ENCODE measurements at places on chromosomes 3 and 15.

DNA sequence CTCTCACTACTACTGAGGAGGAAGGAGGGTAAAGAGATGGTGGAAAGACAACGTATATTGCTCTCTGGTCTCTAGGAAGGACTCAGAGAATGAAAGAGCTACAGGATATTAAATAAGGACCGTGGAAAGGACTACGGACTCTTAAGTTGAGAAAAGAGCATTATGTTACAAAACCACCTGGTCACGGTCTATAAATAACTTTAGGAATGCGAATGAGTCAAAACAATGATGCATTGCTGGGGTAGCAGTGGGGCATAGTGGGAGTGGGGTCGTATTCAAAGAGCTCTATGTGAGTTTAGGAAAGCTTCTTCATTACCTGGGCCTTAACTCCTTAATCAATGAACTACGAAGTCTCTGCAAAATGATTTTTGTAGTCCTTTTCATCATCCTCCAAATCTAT is 295.7 kb upstream of the SOX14 start:
- no peak for DNase-seq

DNA sequence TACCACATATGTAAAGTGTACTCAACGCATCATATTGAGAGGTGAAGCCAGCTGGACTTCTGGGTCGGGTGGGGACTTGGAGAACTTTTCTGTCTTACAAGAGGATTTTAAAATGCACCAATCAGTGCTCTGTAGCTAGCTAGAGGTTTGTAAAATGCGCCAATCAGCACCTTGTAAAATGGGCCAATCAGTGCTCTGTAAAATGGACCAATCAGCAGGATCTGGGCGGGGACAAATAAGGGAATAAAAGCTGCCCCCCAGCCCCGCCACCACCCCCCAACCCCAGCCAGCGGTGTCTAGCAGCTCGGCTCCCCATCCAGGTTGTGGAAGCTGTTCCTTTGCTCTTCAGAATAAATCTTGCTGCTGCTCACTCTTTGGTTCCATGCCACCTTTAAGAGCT is 6.2 kb upstream of the IVD start:
- DNase-seq: no peak

GRCh38 chr15:57138349-57138788 is 219.9 kb downstream of the TCF12 start:
- peak; percentile 90 for DNase-seq

DNA sequence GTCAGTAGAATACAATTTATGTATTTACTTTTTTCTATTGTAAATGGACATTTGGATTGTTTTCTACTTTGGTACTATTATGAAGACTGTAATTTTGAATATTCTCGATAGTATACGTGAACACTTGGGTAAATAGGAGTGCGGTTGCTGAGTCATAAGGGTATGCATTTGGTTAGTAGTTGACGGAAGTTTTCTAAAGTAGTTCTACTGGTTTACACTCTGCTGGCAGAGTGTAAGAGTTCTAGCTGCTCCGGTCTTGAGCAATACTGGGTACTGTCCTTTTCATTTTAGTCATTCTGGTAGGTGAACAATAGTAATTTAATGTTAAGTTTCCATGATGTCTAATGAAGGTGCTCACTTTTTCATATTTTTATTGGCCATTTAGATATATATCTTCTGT is 70.0 kb downstream of the MEF2A start:
- no peak for DNase-seq

DNA sequence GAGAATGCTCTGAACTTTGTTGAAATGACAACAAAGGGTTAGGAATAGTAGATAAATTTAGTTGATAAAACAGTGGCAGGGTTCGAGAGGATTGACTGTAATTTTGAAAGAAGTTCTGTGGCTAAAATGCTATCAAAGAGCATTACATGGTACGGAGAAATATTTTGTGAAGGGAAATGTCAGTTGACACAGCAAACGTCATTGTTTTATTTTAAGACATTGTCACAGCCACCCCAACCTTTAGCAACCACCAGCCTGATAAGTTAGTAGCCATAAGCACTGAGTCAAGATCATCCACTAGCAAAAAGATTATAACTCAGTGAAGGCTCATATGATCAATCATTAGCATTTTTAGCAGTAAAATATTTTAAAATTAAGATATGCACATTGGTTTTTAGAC is 8.7 kb upstream of the ST3GAL6 start:
- no peak for DNase-seq

- DNase-seq: peak; percentile 82
These were observed 61.1 kb downstream of the AMOTL2 start for GRCh38 chr3:134312873-134313846.

- DNase-seq: no peak
These were observed 36.3 kb downstream of the PAK2 start for GRCh38 chr3:196775938-196776337.

DNA sequence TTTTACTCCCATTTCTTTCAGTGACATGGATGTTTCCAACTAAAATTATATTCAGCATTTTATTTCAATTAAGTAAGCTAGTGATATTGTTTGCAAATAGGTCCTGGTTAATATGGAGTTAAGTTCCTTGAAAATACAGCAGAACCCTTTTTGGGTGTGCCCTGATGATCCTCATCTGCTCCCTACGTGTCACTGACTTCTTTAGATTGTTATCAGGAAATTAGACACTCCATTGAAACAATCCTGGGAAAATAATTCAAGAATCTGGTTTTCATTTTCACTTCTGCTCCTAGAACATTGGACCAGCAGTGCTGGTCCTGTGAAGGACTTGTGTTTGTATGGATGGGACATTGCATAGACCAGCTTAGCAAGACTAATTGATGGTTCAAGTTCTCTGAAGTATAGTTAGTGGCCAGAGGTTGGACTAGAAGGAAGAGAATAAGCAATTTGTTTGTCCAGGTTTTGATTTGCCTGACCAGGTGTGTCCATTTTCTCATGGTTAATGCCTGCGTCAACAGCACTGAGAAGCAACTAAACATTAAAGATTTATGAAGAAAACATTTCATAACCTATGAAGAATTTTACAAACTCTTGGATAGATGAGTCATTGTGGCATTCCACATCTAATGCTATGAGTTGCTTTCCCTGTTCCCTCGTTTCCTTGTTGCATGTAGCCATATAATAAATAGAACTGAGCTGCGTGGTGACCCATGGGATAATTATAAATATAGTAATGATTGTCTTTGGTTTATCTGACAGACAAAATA is 95.8 kb downstream of the ZPLD1 start:
- no peak for DNase-seq

DNA sequence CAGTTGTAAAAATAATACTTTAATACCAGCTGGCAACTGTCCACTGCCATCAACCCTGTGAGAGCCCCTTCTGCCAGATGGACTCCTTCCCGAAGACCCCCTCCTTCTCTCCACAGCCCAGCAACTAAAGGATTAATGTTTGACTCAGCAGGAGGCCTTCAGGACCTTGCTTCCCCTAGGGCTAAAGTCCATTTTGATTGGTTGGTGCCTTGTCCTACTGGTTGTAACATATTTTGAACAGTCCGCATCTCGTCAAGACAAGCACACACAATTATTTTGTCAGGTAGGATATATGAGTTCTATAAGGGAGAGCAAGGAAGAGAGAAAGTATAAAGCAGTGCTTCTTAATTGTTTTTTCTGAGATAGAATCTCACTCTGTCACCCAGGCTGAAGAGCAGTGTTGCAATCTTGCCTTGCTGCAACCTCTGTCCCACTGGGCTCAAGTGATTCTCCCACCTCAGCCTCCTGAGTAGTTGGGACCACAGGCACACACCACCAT is 18.6 kb downstream of the ACOX2 start:
- no peak for DNase-seq

GRCh38 chr15:87243474-87243873 is 1013.1 kb downstream of the NTRK3 start:
- no peak for DNase-seq

DNA sequence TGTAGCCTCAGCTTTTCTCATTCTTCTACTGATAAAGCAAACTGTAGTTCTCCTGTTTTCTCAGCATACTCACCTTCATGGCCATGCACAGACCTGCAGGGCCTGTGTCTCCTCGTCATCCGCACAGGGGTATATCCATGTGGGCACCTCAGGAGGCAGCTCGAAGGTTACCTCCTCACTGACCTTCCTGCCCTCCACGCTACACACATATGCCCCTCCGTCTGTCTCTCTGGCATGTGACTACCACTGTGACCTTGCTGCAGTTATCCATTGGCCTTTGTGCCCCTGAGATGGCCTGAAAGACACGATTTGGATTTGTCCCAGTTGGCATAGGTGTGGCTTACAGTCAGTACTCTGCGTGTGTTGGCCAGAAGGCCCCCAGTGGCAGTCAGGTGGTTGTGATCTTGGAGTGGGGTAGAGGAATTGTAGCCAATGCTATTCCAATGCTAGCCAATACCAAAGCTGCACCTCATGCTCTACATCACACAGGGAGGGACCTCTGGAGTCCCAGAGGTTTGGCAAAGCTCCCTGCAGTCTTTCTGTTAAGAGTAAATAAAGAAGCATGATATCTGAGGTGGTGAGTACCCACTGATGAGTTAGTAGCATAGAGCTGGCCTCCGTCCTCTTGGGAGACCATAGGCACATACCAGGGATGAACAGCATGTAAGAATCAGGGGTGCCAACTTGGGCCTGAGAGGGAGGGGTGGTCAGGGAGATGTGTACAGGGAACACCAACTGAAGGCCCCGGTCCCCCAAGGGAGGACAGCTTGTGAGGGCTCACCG is 143.4 kb downstream of the EEFSEC start:
- no peak for DNase-seq

DNA sequence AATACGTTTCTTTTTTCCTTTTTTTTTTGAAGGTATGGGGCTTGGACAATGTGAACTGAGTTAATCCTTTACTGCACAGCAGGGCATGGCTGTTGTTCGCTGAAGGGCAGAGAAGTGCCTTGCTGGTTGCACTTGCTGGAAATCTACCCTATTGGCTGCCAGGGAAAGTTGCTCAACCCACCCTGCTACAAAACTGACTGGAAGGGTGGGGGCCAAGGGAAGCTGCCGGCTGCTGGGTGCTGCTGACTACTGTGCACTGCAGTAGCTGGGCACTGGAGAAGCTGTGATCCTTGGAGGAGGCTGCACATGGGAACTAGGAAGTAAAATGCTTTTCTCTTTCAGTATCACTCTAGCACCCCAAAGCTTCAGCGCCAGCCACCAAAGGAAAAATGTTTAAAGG is 70.5 kb downstream of the ETV5 start:
- no peak for DNase-seq

DNA sequence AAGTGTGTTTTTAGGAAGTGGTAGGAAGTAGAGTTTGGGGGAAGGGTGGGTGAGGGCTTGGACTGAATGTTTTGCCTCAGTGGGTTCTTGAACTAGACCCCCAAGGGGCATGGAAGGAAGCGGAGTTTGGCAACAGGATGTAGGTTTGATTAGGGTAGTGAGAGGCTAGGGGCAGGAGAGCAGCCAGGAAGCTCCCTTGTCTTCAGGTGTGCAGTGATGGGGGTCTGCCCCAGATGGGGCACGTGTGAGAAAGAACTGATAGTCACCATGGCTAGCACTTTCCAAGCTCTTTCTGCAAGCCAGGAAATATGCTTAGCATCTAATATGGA is 4.7 kb downstream of the ZSCAN2 start:
- DNase-seq: no peak

DNA sequence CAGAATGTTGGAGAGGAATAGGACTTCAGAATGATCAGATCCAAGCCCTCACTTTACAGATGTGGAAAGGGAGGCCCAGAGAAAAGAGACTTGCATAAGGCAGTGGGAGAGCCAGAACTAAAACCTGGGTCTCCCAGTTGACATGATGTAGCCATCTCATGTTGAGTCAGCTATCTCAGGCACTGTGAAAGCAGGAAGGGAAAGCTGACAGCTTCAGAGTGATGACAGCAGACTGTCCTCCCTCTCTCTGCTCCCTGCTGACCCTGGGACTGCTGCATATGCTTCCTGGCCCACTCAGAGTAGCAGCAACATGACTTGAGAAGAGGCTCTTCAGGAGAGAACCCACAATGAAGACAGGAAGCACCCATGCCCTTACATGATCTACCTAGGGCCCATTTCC is 14.7 kb downstream of the FHIT start:
- no peak for DNase-seq

- no peak for DNase-seq
These were observed 173.5 kb upstream of the LRRN1 start for GRCh38 chr3:3625544-3626271.

- no peak for DNase-seq
These were observed 29.9 kb upstream of the ADPGK start for GRCh38 chr15:72813345-72814004.

GRCh38 chr3:64900156-64900555 is 212.4 kb upstream of the ADAMTS9 start:
- no peak for DNase-seq

- DNase-seq: no peak
These were observed 2.4 kb downstream of the CRELD1 start for GRCh38 chr3:9935966-9936510.

GRCh38 chr15:95284492-95284891 is 1046.0 kb upstream of the NR2F2 start:
- DNase-seq: no peak

- no peak for DNase-seq
These were observed 23.0 kb downstream of the AP3S2 start for GRCh38 chr15:89870688-89871288.

DNA sequence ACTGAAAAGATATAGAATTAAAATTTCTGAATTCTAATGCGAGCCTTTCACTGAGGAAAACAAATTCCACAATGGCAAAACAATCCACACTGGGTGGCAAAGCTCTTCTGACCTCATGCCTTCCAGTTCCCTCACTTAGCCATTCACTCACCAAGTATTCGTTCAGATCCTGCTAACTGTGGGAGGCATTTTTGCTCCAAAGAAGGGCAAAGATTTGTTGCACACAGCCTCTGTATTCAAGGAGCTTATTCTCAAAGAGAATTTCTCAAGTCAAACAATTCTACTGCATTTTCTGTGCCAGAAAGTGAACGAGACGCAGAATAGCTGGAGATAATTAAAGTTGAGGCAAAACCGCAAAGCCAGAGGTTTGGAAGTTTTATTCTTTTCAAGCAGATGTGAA is 77.3 kb downstream of the CPNE4 start:
- DNase-seq: peak; percentile 5

- peak; percentile 37 for DNase-seq
These were observed 351.5 kb upstream of the TPM1 start for GRCh38 chr15:62691008-62691407.

GRCh38 chr15:81285461-81285860 is 38.5 kb downstream of the STARD5 start:
- no peak for DNase-seq

DNA sequence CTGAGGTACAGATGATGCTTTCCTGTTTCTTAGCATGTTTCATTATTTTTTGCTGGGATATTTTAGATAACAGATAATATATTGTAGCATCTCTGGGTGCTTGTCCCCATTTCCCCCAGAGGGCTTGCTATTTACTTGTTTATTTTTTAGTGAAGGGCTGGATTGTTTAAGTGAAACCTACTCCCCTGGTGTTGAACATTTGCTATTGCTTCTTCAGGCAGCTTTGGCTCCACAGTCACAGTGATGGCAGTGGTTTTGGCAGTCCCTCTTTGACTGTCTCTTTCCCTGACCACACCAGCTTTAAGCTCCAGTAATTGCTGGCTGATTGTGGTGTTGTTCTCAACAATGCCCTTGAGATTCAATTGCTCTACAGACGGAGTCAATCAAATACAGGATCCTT is 128.9 kb downstream of the KLF13 start:
- no peak for DNase-seq

GRCh38 chr15:88802991-88803240 is 320 bp upstream of the ACAN start:
- no peak for DNase-seq

- no peak for DNase-seq
These were observed 13.0 kb upstream of the MYO5C start for GRCh38 chr15:52308446-52309153.

GRCh38 chr15:75034615-75035014 is 11.2 kb downstream of the PPCDC start:
- no peak for DNase-seq
